ENCODE measurements at places on chromosomes 7 and 10.

GRCh38 chr10:92291921-92292845, 1.2 kb downstream of the MARCHF5 start:
- peak; percentile 1 for DNase-seq

DNA sequence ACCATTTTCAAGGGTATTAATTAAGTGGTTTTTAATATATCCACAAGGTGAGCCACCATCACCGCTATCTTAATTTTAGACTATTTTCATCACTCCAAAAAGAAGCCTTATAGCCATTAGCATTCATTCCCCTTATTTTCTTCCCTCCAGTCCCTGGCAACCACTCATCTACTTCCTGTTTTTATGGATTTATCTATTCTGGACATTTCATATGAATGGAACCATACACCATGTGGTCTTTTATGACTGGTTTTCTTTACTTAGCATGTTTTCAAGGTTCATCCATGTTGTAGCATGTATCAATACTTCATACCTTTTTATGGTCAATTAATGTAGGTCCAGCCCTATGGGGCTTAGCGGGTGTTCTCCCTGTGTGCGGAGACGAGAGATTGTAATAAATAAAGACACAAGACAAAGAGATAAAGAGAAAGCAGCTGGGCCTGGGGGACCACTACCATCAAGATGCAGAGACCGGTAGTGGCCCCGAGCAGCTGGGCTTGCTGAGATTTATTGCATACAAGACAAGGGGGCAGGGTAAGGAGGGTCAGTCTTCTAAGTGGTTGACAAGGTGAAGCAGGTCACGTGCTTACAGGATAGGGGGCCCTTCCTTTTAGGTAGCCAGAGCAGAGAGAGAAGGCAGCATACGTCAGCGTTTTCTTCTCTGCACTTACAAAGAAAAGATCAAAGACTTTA, 14.6 kb downstream of the WBP1L start:
- no peak for DNase-seq

GRCh38 chr7:50659329-50659965, 94.2 kb upstream of the DDC start:
- DNase-seq = no peak

GRCh38 chr10:131575877-131576276, 264.4 kb upstream of the TCERG1L start:
- no peak for DNase-seq

DNA sequence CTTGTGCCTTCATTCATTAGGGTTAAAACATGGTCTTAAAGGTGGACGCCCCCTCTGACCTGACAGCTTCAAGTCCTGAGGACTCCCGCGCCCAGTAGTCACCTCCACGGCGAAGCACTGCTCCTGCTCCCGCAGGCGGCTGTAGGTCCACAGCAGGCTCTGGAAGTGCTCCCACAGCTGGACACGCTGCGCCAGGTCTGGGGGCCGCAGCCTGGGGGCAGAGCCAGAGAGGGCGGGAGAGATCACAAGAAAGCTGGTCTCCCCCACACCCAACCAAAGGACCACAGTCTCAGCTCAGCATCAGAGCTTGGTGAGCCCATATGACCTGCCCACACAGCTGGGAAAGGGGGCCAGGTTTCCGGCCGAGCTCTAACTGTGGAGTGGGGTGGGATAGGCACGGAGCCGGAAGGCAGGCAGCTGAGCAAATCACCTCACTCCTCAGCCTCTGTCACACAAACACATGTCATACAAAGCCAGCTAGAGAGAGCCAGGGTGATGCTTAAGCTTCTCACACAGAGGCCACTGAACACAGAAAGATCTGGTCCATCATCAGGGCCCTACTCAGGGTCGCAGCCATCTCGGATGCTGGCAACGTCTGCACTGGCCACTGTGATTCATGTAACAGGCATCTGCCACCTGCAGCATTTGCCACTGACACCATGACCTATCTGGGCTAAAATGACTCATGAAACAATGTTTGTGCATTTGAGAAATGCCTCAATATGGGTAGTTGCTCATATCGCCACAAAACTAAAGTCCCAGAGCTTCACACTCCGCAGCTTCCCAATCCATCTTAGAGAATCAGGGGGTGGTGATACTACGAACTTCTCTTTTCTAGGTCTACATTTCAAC, 12.6 kb downstream of the HPS1 start:
- no peak for DNase-seq

GRCh38 chr10:79380125-79380945, 33.1 kb downstream of the PPIF start:
- DNase-seq = no peak

GRCh38 chr10:3811291-3811870, 26.4 kb upstream of the KLF6 start:
- no peak for DNase-seq
